ENCODE measurements at places on chromosomes 6 and 20. TPM values are rescaled to one million over a fixed set of nuclear protein-coding genes. Genes with fewer than 3 reads are reported as not detected.

DNA sequence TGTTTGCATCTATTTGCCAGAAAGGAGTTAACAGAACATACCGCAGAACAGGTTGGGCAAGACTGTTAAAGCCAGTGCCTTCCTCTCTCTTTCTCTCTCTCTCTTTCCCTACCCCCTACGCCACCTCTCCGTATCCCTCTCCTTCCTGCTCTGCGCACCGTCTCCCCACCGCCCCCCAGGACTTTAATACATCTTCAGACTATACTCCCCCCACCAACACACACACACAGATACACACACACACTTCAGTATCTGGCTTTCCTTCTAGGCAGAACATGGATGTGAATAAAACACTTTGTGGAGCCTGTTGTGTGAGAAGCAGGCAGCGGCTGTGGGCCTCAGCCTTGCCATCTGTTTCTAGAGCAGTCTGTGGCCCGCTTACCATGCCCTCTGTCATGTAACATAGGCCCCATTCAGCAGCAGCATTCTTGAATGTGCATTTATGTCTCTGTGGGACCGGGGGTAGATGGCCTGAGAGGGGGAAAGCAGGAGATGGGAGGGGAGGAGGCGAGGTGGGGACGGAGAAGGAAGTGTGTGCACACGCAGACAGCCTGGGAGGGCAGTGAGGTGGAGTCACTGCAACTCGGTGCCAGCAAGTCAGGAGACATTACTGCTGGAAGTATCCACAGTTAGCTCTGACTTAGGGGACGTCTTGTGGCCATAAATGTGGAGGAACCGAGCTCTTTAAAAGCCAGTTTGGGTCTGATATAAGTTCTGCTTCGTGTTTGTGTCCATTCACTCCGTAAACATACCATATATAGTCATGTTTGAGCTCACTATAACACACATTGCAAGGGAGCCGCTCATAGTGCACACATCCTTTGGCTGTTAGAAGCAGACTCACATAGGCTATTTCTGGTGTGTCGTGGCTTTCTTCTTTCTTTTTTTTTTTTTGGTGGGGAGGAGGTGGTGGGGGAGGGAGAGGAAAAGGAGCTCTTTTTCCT lies 38.4 kb downstream of the RREB1 start:
- H3K27me3 ChIP-seq: no peaks in the 10 kb centered on the region
- H3K27ac ChIP-seq: peak overlapping the region; percentile 43
- no peak overlapping the region for H3K4me3 ChIP-seq
- no peak for DNase-seq
- peaks cover 64% of the 10 kb centered on the region for H3K4me1 ChIP-seq

Gene SNX5
- 234 TPM for total RNA-seq

- H3K27me3 ChIP-seq: peaks cover 2% of the 10 kb centered on the region
- no peak overlapping the region for H3K27ac ChIP-seq
- H3K36me3 ChIP-seq: no peaks in the 10 kb centered on the region
- no peaks in the 10 kb centered on the region for H3K4me1 ChIP-seq
- no peak for DNase-seq
- H3K4me3 ChIP-seq: no peak overlapping the region
These were observed 76.1 kb downstream of the COL19A1 start for GRCh38 chr6:69942485-69942884.

DNA sequence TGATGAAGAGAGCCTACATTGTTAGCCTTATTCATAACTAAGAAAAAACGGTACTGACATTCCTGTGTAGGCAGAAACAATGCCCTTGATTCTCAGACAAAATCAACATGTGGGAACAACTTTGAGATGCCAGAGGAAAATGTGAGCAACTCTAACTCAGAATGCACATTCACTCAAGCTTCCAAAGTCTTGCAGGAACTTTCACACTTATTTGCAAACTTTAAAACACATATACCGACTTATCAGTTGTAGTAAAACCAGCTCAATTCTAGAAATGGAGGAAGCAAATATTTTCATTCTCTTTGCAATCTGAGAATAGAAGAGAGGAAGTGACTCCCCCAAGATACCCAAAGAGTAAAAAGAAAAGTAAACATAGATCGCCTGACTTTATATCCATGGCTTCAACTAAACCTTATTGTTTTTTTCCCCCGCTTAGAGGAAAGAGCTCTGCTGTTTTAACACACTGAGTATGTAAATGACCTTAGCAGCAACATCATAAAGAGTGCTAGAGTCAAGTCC lies 117.6 kb downstream of the EPB41L2 start:
- no peak overlapping the region for H3K4me3 ChIP-seq
- DNase-seq: no peak
- H3K27me3 ChIP-seq: no peaks in the 10 kb centered on the region

- peaks cover 8% of the 10 kb centered on the region for H3K4me1 ChIP-seq
- no peak for DNase-seq
- no peaks in the 10 kb centered on the region for H3K36me3 ChIP-seq
- no peak overlapping the region for H3K4me3 ChIP-seq
These were observed 15.3 kb upstream of the NINL start for GRCh38 chr20:25600632-25601031.

- no peak overlapping the region for H3K4me3 ChIP-seq
- H3K27me3 ChIP-seq: no peaks in the 10 kb centered on the region
- no peaks in the 10 kb centered on the region for H3K4me1 ChIP-seq
- DNase-seq: no peak
These were observed 138.4 kb upstream of the TENT5A start for GRCh38 chr6:81890846-81891245.

Gene LGSN
- not detected for total RNA-seq

Gene CST4
- total RNA-seq: not detected

Gene DLL1
- 0.41 TPM for total RNA-seq

Gene UBE2C
- 196 TPM for total RNA-seq

Gene RIPPLY2
- not detected for total RNA-seq

- DNase-seq: peak; percentile 27
- H3K4me3 ChIP-seq: no peak overlapping the region
- H3K36me3 ChIP-seq: peaks cover 51% of the 10 kb centered on the region
- H3K27ac ChIP-seq: peak overlapping the region; percentile 81
- H3K4me1 ChIP-seq: peaks cover 19% of the 10 kb centered on the region
- no peaks in the 10 kb centered on the region for H3K27me3 ChIP-seq
These were observed 31.5 kb downstream of the TRAF3IP2 start for GRCh38 chr6:111573892-111574797.

DNA sequence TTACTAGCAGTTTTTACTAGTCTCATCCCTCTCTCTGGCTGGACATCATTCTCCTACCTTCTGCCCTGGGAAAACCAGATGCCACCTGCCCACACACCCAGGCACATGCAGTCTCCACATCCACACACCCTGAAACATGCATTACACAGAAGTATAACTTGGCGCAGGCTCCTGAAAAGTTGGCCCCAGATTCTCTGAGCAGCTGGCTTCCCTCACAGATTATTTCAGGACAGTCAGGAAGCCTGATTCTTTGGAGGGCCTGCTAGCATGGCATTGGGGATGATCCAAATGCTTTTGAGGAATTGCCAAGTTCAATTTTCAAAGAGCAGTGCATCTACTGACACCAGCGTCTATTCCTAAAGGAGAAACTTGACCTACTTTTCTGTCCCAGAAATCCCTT lies 27.8 kb upstream of the KIF16B start:
- H3K27me3 ChIP-seq: peaks cover 8% of the 10 kb centered on the region
- peaks cover 5% of the 10 kb centered on the region for H3K4me1 ChIP-seq
- no peak overlapping the region for H3K27ac ChIP-seq

Gene GID8
- 34.8 TPM for total RNA-seq

- H3K4me3 ChIP-seq: no peak overlapping the region
- H3K27ac ChIP-seq: no peak overlapping the region
- no peak for DNase-seq
- no peaks in the 10 kb centered on the region for H3K36me3 ChIP-seq
- peaks cover 14% of the 10 kb centered on the region for H3K27me3 ChIP-seq
These were observed 100.5 kb downstream of the SOBP start for GRCh38 chr6:107590378-107590777.

Gene KHDC1
- total RNA-seq: 4.6 TPM

DNA sequence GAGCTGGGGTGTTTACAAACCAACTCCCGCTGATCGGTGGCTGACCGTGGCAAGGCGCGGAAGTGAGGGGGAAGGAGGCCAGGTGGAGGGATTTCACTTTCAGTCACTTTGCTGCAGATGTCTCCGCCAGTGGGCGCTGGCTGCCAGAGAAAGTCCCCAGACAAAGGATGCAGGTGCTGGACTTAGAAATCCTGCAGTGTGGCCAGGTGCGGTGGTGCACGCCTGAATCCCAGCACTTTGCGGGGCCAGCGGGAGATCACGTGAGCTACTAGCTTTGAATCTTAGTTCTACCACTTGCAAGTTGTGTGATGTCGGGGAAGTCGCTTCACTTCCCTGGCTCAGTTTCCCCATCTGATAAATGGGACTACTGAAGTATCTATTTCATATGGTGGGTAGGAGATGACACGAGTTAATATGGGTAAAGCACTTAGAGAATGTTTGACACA lies 180.4 kb downstream of the ZNF217 start:
- no peak overlapping the region for H3K4me3 ChIP-seq
- no peaks in the 10 kb centered on the region for H3K27me3 ChIP-seq
- DNase-seq: peak; percentile 68
- H3K4me1 ChIP-seq: peaks cover 6% of the 10 kb centered on the region
- no peaks in the 10 kb centered on the region for H3K36me3 ChIP-seq

Gene WFDC5
- total RNA-seq: not detected

GRCh38 chr6:14922706-14923460 lies 323.0 kb upstream of the JARID2 start:
- no peak for DNase-seq
- no peaks in the 10 kb centered on the region for H3K27me3 ChIP-seq
- H3K27ac ChIP-seq: no peak overlapping the region
- no peaks in the 10 kb centered on the region for H3K4me1 ChIP-seq
- H3K36me3 ChIP-seq: no peaks in the 10 kb centered on the region
- H3K4me3 ChIP-seq: no peak overlapping the region

Data from activated CD4-positive, alpha-beta memory T cell treated with anti-CD3 and anti-CD28 coated beads for 36 hours (primary cell).